ENCODE measurements at places on chromosomes 6 and 20. TPM values are rescaled to one million over a fixed set of nuclear protein-coding genes. Genes with fewer than 3 reads are reported as not detected.
A peak's percentile ranks its signal among the peaks of the same experiment; 100 is the strongest.

DNA sequence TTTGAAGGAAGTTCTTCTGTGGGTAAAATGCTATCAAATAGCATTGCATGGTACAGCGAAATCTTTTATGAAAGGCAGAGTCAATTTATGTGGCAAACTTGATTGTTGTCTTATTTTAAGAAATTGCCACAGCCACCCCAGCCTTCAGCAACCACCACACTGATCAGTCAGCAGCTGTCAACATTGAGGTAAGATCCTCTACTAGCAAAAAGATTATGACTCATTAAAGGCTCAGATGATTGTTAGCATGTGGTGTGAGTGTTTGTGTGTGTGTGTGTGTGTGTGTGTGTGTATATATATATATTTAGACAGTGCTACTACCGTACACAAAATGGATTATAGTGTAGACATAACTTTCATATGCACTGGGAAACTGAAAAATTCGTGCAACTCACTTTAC lies 27.8 kb downstream of the LRRN4 start:
- no peak for DNase-seq

GRCh38 chr6:170006071-170006899 lies 254.9 kb downstream of the ERMARD start:
- no peak for DNase-seq

DNA sequence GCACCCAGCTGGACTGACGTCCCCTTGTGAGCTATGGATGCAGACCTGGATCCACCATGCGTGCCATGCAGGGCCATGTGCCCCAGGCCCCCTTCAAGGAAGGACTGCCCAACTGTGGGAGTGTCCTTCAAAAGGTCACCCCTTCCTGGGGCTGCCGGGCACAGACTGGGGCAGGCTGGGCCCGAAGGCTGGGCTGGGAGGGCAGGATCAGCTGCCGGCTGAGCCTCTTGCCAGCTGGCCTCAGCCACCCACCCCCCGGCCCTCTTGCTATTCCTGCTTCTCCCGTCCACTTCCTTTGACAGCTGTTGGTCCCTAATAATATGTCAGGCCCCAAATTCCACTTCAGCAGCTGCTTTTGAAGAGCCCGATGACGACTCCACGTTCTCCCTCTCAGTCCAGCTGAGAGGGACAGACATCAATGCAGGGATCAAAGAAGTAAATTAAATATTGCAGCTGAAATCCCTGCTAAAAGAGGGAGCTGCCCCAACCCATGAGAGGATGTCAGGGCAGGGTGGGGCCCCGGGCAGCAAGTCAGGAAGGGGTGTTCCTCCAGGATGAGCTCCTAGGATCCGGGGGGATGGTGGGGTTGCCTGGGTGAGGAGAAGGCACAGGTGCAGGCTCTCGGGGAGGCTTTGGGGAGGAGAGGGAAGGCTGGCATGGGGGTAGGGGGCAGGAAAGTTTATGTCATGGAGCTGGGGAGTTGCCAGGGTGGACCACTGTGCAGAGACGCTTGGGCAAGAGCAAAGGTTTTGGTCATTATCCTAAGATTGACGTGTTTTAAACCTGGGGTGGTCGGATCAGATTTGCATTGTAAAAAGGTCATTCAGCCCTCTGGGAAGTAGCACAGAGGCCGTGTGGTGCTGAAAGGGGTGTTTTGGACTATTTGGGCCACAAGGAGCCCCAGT lies 185.0 kb downstream of the ANKRD60 start:
- no peak for DNase-seq

DNA sequence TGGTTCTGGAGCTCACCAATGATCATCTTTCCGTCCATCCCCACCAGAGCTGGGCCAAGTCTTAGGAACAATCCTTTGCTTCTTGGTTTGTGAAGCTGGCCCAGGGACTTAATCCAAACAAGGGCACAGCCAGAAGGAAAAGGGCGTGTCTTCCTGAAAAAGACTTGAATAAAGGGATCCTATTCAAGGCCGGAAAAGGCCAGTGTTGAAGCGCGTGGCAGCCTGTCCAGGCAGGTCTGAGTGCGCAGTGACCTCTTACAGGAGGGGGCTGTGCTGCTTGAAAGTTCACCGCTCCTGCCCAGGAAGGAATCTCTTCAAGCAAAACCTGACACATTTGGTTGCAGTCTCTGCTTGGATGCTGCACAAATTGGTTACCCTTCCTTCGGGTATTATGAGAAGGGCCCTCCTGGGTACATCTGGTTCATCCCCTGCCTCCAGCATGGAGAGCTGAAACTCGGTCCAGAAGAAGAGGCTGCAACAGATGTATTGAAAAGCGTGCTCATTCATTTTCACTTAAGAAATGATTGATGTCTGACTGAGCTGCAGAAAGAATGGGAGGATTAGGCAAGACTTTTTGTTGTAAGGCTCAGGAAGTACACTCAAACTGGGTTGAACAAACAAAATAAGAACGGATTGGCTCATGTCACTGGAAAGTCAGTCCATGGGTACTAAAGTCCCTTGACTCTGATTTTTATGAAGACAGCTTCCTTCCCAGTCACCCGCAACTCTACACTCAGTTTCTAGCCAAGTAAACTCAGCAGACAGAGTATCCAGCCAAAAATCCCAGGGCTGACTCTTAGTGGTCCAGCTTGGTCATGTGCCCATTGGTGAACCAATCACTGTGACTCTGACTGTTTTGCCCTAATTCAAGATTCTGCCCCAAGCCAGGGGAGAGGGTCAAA lies 136.3 kb downstream of the TFAP2C start:
- DNase-seq, result no peak

DNA sequence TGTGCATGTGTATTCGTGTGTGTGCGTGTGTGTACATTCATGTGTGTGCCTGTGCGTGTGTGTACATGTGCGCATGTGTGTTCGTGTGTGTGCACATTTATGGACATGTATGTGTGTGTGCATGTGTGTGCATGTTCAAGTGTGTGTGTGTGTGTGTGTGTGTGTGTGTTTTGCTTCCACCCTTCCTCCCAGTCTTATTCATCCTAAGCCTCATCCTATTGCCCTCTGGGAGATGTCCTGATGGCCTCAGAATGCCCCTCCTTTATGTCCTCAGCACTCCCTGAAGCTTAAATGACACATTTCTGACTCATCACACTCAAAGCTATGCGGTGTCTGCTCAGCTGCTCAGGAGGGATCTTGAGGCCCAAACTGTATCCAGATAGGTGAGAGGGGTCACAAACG lies 76.6 kb upstream of the CCDC167 start:
- no peak for DNase-seq

DNA sequence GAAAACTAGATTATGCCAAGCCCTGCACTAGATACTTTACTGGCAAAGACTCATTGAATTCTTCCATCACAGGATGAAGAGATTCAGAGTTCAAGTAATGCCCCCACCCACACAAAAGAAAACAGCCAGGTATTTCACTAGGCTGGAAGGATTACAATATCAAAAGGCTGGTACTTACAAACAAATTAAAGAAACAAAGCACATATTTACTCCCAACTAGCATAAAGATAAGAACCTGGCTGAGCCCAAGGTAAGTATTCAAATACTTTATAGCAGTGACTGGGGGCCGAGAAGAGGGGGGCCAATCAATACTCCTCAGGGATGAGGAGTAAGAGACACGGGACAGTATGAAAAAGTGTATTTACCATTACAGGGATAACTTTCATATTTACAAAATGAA lies 3.7 kb downstream of the ACOT8 start:
- DNase-seq, result no peak

GRCh38 chr20:20237093-20237959 lies 130.6 kb upstream of the INSM1 start:
- peak; percentile 37 for DNase-seq

- no peak for DNase-seq
Observed at GRCh38 chr20:46967646-46968045, 73.0 kb downstream of the EYA2 start.

- DNase-seq, result no peak
Observed at GRCh38 chr6:16279243-16279642, 40.9 kb downstream of the GMPR start.

DNA sequence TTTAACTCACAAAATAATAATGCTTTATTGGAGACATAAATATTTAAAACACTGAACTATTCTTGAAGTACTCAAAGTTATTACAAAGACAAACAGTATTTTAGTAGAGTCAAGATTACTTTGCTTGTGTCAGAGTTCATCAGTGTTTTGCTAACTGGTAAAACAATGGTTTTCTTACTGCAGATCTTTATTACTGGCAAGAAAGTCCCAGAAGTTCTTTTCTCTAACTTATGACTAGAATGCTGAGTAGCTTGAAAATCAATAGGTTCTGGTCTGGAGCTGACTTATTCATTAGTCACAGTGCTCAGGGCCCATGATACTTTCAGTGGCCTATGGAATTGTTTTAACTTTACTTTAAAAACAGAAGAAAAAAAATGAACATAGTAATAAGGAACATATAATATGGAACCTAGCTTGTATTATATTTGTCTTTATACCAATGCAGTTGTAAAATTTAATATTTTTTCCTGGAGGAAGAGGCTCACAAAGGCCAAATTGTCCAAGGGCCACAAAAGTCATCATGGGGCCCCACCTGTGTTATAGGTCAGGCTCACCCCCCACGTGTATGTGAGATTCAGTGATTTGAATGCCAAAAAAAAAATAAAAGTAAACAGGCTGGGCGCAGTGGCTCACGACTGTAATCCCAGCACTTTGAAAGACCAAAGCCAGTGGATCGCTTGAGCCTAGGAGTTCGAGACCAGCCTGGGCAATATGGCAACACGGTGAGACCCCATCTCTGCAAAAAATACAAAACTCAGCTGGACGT lies 53.3 kb downstream of the PLEKHG1 start:
- no peak for DNase-seq

DNA sequence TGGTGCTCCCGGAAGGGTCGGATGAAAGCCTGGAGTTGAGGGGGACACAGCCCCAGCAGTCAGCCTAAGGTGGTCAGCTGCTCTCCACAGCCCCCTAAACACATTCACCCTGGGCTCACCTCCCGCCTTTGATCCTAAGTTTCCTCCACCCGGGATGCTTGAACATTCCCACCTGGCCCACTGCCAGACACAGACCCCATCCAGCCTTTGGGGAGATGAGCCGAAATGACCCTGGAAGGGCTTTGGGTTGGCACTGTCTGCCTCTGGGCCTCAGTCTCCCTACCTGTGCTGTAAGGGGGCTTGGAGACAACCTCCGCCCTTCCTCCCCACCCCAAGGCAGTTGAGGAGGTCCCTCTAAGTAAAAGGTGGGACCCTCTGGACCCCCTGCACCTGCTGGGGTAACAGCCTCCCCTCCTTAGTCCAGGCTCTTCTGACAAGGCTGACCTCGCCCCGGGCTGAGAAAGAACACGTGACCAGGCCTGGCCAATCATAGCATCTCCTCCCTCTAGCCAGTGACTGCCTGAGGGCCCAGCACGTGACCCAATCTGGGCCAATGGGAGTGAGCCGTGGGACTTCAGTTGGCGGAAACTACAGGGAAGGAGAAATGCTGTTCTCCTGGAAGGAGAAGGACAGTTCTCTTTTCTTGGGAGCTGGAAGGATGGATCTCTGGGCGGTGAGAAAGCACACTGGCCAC lies 16.9 kb upstream of the UBE2V1 start:
- no peak for DNase-seq

- DNase-seq, result no peak
Observed at GRCh38 chr6:167892835-167893815, 66.4 kb downstream of the AFDN start.

- DNase-seq, result no peak
Observed at GRCh38 chr6:148055419-148055818, 287.2 kb upstream of the SASH1 start.

DNA sequence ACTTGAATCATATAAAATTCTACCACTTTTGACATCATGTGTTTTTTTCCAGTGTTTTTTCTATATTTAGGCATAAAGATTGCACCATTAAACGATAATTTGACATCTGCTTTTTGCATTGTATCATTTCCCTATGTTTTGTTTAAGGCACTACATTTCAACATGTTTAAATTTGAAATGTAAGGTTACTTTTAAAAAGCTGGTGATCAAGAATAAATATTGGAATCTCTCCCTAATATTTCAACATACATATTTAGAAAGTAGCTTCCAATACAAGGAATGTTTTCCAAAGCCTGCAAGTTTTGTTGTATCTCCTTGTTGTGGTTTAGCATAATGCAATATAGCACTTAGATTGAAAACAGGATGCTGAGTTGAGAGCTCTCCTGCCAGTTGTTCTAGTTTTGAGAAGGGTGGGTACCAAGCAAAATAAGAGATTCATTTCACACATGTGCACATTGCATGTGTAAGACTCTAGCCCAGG lies 76.5 kb downstream of the SYNJ2 start:
- no peak for DNase-seq

- no peak for DNase-seq
Observed at GRCh38 chr20:59429396-59429795, 129.0 kb downstream of the EDN3 start.

DNA sequence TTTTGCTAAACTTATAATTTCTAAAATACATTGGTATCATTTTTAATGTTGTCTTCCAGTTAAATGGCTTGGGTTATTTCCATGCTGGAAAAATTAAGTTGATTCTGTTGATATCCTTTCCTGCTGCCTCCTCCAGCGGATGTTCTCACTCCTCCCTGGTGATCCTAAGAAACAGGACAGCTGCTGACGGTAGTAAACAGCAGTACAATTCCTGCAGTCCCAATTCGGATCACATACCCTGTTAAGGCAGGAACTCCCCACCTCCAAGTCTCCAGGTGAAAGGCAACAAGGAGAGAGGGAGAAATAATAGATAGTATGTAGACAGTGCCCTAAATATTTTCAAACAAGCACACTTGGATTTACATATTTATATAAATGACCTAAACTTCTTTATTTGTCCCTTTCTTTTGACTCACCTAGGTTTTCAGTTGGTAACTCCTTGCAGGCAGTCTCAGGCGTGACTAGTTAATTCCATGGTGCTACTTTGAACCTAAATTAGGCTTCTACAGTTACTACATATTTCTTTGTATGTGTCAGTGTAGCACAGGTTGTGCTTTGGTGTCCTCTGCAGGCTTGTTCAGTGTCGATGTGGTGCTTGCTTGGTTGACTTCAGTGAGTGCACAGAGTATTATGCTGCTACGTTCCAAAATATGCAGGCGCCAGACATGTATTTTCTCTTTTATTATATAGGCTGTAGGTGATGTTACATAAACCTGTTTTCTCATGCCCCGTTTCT lies 126.0 kb downstream of the ADGRB3 start:
- no peak for DNase-seq

DNA sequence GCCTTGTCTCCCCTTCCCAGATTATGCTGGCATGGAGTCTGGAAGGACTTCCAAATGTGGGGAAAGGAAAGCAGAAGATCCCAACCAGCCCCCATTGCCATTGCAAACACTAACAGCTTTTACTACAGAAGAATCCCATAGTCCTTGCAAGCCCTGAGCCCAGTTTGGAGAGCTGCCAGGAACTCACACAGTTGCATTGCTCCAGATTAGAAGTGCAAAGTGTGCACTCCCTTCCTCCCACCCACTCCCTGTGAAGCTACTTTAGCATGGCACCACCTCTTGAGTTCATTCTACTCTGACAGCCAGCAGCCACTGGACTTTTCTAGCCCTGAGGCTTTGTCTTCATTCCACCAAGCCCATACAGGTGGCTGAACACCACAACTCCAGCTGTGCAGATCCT lies 67.6 kb downstream of the SLC22A2 start:
- DNase-seq, result no peak

- DNase-seq, result no peak
Observed at GRCh38 chr6:170346649-170347048, 40.1 kb downstream of the FAM120B start.

GRCh38 chr20:22511943-22512910 lies 72.1 kb downstream of the FOXA2 start:
- no peak for DNase-seq

- no peak for DNase-seq
Observed at GRCh38 chr6:153058291-153058690, 55.8 kb upstream of the MTRF1L start.

Gene ENPP3
- polyA plus RNA-seq, result 0.22 TPM

Gene RREB1
- 3.0 TPM for polyA plus RNA-seq

Gene XPO5
- polyA plus RNA-seq, result 6.9 TPM

Gene FERMT1
- polyA plus RNA-seq, result 0.03 TPM

Gene CTCFL
- polyA plus RNA-seq, result not detected

Gene EYS
- not detected for polyA plus RNA-seq
